D341Med (cell line): ENCODE measurements at places on chromosomes 13 and 19.

DNA sequence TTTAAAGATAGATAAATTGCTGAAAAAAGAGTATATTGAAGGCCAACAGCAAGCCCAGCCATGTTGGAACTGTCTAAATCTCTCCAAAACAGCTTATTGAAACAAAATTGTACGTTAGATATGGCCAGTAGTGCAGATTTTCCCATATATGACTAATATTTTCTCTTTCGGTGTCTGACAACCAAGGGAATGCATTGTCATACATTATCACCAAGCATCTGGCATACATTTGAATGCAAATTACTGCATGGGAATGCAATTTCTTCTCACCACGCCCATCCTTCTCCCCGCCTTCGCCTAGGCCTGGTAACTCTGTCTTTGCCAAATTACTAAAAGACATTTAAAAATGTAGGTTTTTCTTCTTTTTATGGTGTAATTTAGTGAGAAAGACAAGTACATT is 32.5 kb upstream of the IRS2 start:
- no peak for DNase-seq

DNA sequence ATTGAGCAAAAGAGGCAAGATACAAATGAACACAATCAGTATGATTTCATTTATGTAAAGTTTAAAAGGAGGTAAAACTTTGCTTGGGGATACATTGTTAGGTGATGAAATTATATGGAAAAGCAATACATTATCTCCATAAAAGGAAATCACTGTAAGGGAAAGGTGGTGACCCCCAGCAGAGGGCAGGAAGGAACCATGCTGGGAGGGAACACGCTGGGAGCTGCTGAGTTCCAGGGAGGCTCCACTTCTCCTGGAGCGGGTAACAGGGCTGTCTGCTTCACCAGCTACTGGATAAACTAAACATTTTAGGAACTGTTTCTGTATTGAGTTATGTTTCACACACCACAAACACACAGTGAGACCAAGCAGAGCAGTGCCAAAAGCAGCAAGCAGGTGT is 91.2 kb downstream of the KATNAL1 start:
- no peak for DNase-seq

GRCh38 chr13:106616729-106617128 is 48.8 kb upstream of the ARGLU1 start:
- DNase-seq, result no peak

DNA sequence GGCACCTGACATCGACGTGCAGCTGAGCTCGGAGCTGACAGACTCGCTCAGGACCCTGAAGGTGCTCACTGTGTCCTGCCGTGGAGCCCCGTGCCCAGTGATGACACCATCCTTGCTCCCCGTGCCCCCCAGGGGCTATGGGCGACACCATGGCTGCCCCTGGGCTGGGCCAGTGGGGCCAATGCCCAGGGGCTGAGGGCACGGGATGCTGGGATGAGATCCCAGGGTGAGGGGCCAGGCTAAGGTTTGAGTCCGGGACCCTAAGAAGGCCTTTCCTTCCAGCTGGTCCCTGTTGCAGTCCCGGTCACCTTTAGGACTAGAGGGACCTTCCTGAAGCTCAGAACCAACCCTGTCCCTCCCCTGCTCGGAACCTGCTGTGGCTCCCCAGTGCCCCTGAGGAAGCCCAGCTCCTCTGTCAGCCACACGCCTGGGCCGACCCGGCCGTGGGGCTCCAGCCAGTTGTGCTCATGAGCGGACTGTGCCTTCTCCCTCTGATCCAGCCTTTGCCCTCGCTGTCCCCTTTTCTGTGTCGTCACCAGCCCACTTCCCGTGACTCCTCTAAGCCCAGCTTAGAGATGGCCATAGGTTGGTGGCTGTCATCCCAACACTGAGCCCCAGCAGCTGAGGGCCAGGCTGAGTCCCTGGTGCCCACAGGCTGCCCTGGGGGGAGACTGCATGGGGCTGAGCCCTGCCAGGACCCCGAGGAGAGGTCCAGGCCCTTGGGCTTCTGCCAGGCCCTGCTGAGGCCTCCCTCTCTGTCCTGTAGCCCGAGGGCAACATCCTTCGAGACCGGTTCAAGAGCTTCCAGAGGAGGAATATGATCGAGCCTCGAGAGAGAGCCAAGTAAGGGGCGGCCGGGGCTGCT is 10.6 kb downstream of the NOP53 start:
- DNase-seq, result no peak

DNA sequence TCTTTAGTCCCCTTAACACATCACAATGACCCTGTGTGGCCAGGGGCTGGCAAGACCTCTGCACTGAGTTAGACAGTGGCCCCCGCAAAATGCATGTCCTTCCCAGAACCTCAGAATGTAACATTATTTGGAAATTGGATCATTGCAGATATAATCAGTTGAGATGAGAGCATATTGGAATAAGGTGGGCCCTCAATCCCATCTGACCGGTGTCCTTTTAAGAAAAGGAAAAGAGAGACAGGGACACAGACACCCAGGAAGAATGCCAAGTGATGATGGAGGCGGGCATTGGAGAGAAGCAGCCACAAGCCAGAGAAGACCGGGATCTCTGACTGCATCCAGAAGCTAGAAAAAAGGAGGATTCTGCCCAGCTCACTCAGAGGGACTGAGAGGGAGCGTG is 1.8 kb downstream of the FAM187B start:
- no peak for DNase-seq

- no peak for DNase-seq
Measured at GRCh38 chr13:100347968-100348367, 240.6 kb downstream of the GGACT start.
